Fibroblast of lung (primary cell): ENCODE measurements at places on chromosomes 12 and 14.
A peak's percentile ranks its signal among the peaks of the same experiment; 100 is the strongest.

DNA sequence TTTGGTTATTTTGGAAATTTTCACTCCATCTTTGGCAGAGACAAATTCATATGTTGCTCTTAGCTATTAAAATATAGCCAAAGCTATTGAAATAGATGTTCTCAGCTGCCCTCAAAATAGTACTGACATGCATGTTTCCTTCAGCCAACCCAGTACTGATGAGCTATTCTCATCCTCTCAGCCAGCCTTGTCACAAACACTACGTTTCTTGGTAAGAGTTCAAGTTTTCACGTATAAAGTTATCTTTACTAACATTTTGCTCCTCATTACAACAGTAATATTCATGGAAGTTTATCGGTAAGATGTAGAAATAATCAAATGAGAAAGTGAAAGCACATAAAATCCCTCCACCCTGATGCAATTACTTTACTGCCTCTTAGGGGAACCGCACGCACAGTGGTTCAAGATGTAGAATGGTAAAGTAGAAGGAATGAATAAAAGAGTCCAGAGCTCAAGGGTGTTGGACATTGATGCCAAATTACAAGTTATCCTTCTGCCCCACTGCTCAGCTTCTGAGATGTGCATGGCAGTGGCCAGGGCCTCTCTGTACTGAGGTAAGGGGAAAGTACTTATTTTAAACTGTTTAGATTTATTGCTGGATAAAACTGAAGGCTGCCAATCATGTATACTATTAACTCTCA lies 20.7 kb downstream of the GCH1 start:
- DNase-seq: no peak

GRCh38 chr12:132362996-132363660 lies 33.7 kb upstream of the GALNT9 start:
- no peak for DNase-seq

GRCh38 chr12:107436836-107437235 lies 248.8 kb upstream of the PWP1 start:
- DNase-seq: no peak

DNA sequence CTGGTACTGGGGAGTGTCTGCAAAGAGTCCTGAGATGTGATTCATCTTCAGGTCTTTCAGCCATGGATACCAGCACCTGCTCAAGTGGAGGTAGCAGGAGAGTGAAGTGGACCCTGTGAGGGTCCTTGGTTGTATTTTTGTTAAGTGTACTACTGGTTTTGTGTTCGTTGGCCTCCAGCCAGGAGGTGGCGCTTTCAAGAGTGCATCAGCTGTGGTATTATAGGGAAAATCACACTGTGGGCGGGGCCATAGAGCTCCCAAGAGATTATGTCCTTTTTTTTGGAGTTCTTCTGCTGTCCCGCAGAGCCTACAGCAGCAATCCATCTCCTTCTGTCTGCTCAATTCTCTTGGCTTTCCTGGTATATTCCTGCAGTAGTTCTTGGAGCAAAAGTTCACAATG lies 66.8 kb downstream of the SPATA7 start:
- DNase-seq: no peak

DNA sequence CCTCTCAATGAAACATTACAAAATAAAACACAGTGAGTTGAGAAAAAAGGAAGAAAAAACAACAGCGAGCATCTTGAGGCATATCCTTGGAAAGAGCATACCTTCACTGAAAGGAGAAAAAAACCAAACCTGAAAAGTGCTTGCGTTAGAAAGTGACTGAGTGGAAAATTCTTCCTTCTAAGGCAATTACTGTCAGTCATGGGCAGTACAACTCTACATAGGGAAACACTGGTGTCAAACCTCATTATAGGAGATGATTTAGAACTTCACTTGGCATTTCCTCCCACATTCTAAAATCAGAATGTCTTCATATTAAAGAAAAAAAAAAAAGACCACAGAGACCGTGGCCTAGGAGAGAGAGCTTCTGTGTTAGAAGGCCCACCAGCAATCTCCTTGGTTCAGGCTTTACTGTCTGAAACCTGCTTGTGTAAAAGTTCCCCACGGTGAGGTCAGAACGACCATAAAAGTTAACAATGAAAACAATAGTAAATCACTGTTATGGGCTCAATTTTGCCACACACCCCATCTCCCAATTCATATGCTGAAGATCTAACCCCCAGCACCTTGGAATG lies 91.1 kb upstream of the CRY1 start:
- DNase-seq: no peak

DNA sequence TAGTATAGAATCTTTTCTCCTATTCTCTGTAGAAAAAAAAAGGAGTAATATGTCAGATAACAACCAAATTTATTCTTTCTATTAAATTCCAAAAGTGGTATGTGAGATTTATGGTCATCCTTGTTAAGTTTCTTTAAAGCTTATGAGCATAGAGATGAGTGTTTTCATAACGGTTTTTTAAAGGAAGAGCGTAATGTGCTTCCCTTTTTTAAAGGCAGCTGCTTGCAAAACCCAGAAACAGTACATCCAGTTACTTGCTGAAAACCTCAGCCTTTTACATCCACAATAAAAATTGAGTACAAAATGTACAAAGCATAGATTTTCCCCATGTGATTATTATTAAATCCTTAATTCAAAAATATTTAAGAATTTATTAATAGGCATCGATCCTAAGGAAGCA lies 53.6 kb upstream of the CD163 start:
- no peak for DNase-seq

DNA sequence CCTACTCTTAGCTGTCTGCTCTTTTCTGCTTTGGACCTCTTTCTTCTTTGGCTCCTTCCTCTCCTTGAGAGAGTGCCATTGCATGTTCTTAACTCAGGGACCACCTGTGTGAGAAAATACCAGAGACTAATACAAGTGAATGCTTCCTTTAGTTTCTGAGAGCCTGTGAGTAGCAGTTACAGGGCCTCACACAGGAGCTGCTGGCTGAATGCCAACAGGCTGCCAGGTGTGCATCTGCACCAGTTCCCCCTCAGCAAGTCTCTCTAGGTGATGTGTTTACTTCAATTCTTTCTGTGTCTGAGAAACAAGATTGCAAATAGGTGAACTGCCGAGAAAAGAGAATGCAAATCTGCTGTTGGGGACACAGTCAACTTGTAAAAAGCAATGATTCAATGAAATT lies 108.2 kb downstream of the STXBP6 start:
- DNase-seq: no peak

- DNase-seq: no peak
Observed at GRCh38 chr12:32197421-32197820, 90.8 kb downstream of the BICD1 start.

GRCh38 chr14:29274890-29275596 lies 508.5 kb downstream of the FOXG1 start:
- DNase-seq: peak; percentile 0

- DNase-seq: no peak
Observed at GRCh38 chr14:20603813-20604690, 12.9 kb upstream of the RNASE12 start.

DNA sequence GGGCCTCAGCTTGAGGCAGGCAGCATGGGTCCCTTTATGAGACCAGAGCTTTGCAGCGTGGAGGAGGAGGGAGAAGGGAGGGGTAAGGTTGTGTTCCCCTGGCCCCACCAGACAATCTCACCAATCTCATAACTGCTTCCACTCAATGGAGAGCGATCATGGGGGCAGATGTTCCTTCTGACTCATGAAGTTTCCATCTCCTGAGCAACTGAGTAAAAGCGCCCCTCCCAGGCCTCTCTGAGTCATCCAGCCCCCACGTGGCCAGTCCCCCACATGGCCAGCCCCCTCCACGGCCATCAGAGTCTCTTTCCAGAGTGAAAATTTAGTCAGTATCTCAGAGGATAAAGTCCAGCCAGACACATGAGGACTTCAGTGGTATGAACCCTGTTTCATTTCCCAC lies 39.2 kb upstream of the PLXNC1 start:
- peak; percentile 48 for DNase-seq

DNA sequence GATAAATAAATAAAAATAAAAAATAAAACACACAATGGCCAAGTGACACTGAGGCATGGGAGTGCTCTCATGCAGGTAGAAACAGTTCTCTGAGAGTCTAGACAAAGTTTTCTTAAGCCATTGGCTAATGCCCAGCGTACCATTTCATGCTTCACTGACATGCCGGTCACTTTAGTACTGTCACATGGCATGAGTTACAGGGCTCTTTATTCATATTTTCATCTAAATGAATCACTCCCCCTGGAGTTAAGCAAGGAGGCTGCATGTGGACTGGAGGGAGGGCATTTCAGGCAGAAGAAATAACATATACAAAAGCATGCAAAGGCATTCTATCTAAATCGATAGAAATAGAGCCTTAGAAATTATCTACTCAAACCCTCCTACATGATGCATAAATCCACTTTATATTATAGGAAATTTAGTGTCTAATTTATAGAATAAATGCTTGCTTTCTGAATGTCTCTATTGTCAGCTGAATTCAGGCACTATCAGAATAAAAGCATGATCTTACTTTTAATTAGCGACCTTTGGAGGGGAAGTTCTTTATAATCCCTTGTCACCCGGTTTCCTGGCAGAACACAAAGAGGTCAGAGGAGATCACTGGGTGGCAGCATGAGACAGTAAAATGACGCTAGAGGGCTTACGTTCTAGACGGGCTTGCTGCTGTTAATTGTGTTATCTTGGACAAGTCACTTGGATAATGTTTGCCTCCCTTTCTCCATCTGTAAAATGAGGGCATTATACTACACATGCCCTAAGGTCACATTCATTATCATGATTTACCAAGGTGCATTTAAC lies 17.5 kb downstream of the DYRK4 start:
- peak; percentile 15 for DNase-seq

DNA sequence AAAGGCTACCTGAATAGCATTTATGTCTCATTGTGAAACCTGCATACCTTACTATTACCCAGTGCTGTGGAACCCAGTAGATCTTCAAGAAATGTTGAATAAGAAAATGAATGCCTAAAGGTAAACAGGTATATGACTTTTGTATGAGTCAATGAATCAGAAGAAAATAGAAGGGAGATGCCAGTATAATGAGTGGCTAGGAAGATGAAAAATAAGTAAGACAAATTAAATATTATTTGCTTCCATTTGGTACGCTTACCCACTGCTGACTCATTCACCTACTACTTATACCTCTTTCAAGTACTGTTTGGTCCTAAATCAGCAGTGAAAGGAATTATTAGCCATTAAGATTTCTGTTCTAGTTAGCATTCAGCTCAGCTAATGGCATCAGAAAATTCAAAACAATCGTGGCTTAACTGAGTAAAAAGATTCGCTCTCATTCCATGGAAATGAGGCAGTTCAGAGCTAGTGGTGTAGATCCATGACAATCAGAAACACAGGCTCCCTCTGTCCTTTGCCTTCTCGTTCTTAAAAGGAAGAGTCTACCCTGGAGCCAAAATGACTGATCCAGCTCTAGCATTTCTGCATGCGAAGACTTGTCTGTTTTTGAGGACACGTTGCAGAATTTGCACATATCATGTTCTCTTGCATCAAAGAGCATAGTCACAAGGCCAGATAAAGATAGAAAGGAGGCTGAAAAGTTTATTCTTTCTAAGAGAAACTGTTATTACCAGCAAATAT lies 705.8 kb upstream of the USP15 start:
- DNase-seq: no peak

- peak; percentile 27 for DNase-seq
Observed at GRCh38 chr12:122825773-122826724, 9.2 kb upstream of the HIP1R start.

GRCh38 chr12:85755760-85756159 lies 80.4 kb downstream of the RASSF9 start:
- no peak for DNase-seq

DNA sequence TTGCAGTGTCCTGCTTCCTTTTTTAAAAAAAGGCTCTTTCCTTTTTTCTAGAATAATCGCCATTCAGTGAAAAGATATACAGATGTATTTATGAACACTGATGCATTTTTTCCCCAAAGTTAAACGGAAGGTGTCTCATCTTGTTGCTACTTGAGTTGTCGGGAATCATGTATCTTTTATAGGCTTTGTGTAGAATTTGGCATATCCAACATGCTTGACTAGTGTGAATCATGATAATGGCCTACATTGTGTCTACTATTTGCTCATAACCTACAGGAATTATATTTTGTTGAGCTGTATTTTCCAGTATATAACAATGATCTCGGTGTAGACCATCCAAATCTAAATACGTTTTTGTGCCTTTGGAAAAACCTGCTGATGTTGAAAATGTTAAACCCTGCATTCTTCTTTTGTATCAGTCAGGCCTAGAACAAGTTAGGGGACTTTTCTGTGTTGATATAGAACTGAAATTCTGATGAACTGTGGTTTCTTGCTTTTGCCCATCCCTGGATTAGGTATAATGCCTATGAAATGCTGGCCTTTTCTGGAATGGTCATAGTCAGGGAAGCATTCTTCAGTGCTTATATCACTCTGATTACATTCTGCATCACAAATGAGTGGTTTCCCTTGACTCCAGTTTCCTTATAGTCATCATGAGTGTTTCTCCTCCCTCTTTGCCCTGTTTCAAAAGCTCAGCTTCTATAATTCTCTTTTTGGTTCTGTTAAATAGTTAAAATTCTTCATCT lies 10.8 kb downstream of the BMAL2 start:
- DNase-seq: peak; percentile 97

DNA sequence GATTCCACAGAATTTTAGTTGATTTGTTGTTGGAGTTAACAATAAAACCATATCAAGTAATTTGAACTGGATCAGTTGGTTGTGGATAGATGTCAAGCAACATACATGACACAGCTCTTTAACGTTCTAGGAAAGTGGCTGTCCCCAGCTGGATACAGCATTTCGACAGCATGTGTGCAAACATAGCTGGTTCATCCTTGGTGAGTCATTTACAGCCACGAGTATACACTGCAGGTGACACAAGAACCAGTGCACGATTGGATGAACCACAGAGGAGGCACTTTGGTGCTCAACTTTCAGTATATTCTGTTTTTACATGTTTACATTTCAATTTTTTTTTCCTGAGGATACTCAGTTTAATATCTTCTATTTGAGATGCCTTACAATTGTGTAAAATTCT lies 242.4 kb downstream of the TMEM117 start:
- no peak for DNase-seq

DNA sequence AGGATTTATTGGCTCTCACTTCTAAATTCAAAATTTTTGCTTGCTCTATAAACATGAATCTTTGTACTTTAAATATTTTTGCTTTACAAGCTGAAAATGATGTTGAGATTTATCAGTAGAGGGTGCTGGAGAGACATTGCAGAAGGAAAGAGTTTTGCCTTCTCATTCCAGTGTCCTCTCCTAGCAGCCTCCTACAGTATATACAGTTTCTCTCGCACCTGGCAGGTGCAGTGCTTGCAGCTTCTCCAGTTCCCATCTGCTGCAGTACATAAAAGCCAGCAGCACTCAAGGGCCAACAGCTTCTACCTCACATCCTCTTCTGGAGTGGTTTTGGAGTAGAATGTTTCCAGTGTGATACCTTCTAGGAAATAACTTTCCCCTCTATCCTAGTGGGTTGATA lies 601.8 kb upstream of the ATXN7L3B start:
- DNase-seq: no peak

DNA sequence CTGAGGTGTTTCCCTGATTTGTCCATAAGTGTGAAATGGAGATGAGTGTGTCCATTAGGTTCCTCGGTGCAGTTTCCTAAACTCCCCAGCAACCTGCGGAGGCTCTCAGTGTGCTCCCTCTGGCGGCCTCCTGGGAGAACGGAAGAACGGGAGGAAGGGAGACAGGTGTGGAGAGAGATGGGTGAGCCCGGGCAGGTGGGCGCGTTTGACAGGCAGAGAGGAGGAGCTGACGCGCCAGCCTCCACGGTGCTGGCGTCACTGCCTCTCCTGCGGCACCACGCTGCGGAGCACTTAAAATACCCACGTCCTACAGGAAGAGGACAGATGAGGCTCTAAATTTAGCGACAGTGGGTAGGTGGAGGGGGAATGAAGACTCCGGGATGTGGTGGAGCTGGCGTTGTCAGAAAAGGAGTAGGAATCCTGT lies 26.8 kb upstream of the PEX5 start:
- DNase-seq: no peak
